ENCODE measurements at places on chromosomes 4 and X. TPM values are rescaled to one million over a fixed set of nuclear protein-coding genes. Genes with fewer than 3 reads are reported as not detected.

RTL3 gene
- not detected for polyA plus RNA-seq

RWDD4 gene
- 17.9 TPM for polyA plus RNA-seq

RRH gene
- 0.05 TPM for polyA plus RNA-seq

CCDC149 gene
- polyA plus RNA-seq, result 4.3 TPM

UCP1 gene
- not detected for polyA plus RNA-seq

ELOVL6 gene
- polyA plus RNA-seq, result 19.5 TPM

IQSEC2 gene
- 0.40 TPM for polyA plus RNA-seq

KLHL13 gene
- polyA plus RNA-seq, result 1.4 TPM

ODAM gene
- not detected for polyA plus RNA-seq

TAB3 gene
- 10.0 TPM for polyA plus RNA-seq

S100G gene
- polyA plus RNA-seq, result not detected

RBMXL3 gene
- not detected for polyA plus RNA-seq

RHOXF2B gene
- polyA plus RNA-seq, result 0.13 TPM

AFM gene
- polyA plus RNA-seq, result 232 TPM

FAM184B gene
- polyA plus RNA-seq, result not detected

GRCh38 chrX:63513825-63514568 lies 162.9 kb upstream of the SPIN4 start:
- DNase-seq, result no peak

GRCh38 chr4:138045036-138045435 lies 197.1 kb downstream of the SLC7A11 start:
- no peak for DNase-seq

- DNase-seq, result no peak
These were observed 198.5 kb downstream of the RELL1 start for GRCh38 chr4:37487668-37488067.

DNA sequence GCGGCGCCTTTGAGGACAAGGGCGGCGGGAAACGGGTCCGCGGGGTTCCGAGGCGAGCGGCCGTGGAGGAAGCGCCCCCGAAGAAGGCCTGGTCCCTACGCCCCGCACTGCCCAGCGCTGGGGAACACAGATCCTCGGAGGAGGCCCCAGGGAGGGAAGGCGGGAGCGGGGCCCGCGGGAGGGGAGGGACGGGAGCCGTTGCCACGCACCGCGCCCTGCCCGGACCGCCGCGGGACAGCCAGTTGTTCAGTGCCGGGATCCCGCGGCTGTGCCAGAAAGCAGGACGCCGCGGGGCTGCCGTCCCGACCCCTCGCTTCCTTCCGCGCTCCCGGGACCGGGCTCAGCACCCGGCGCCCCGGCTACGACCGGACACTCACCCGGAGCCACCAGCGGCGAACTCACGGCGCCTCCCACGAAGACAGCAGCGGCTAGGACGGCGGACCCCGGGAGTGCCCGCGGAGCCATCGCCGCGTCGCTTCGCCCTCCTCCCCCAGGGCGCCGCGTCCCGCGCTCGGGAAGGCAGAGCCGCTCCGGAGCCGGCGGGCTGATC lies 278 bp downstream of the RELL1 start:
- no peak for DNase-seq

DNA sequence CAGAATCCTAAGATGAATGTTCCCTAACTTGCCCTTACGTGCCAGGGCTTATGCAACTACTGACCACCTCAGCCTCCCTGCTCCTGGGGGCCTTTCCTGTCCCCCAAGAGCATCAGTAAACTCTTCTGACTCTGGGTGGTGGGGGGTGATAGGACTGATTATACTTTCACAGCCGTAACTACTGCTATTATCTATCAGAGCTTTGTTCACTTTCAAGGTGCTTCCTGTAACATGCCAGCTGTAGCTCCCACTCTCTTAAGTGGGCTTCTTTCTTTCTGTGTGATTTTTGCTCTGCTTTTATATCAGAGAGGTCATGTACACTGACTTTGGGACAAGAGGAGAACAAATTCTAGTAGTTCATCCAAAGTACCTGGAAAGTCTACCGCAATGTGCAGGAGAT lies 25.3 kb downstream of the SPINK2 start:
- no peak for DNase-seq

DNA sequence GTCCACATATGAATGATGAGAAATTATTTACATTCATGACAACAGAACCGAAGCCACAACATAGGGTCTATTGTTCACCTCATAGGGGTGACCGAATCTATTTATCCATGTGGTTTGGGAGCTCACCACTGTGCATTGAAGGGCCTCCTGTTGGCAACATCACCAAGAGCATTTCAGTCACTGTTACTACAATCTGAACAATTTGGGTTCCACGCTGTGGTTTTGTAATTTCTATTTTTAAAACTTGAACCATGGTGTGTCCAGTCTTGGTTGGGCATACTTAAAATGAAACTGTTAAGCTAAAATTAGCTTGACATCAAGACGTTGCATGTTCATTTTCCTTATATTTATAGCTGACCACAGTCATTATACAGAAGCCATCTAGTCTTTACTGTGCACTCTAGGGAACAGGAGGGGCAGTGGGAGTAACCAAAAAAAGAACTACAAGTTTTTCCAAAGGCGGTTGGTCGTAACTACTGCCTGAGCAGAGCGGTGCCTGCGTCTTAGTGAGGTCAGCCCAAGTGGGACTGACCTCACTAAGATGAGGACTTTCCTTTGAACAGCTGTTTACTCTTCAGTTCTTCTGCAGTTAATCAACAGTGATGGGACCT lies 192.1 kb downstream of the SPRY1 start:
- DNase-seq, result no peak

- no peak for DNase-seq
These were observed 3.9 kb downstream of the FGF2 start for GRCh38 chr4:122830426-122831095.

DNA sequence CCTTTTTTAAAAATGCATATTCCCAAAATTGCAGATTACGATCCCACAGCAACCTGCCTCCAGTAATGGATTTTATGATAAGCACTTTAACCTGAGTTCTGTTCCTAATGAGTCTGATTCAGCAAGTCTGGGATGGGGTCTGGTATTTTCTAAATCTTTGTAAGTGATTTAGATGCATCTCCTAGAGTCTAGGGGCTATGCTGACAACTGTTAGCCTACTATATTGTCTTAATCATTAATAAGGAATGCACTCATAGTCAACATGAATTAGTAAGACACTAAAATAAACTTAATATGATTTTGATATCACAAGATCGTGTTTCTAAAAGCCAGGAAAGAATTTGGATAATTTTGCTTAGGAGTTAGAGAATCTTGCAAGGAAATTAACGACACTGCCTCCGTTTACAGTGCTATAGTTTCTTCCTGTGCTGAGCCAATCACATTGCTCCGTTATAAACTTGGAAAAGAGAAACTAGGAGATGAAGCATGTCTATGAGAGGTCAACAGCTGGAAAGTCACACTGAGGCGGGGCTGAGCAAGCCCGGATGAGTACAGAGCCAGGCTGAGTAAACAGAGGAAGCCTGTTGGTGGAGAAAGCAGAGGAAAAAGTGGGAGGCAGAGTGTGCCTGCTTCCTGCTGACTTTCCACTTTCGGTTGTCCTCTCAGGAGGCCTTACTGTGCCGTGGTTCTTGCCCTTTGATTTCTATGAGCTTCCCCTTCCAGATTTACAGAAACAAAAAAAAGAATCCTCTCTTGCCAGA lies 5.4 kb downstream of the SCARB2 start:
- DNase-seq, result peak; percentile 56

- DNase-seq, result no peak
These were observed 400.6 kb upstream of the MAGEB18 start for GRCh38 chrX:25737540-25737939.

DNA sequence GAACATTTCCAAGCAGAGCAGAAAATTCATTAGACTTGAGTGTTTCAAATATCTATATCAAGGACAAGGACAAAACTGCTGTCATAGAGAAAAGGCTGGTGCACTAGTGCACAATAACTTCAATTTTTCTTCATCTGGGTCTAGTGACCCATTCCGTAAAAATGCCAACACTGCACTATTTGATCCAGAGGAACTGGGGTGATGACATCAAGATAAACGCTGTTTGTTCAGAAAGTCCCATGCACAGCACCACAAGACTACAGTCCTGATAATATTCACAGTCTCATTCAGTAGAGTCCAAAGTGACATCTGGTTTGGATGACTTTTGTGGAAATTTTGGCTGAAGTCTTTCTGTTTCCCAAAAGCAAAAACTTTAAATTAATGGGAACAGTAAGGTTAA lies 303.5 kb upstream of the GALNT7 start:
- no peak for DNase-seq

DNA sequence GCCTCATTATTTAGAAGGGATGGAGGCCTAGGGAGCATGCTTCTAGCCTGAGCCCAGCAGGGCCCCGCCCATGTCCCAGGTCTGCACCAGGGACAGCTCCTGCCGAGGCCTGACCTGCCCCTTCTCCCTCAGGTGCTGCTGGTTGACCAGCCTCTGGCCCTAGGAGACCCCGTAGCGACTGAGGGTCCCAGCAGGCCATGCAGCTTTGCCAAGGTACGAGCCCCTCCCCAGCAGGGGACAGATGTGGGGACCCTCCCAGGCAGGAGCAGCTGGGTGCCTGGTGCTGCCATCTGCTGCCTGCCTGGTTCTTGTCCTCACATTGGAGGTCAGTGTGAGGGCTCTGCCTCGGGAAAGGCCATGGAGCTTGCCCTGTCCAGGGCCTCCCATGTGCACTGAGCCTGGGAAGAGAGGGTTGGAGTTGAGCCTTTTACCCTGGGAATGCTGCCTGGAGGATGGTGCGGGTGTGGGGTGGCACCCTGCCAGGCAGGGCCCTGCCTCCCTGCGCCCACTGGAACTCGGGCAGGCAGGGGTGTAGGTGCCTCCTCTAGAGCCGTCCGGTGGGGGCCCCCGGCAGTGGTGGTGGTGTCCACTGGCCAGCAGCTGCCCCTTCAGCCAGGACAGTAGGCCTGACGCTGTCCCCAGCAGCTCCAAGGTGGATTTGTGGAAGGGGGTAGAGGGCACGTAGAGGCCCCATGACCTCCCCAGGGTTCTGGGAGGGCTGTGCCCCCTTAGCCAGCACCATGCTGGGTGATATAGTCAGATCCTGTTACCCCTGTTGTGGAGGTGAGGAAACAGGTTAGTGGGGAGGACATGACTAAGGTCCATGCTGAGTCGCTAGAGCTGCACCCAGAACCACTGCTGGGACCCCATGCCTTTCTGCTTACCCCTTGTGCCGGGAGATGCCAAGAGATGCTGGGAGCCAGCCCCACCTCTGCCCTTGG lies 2.2 kb upstream of the MSANTD1 start:
- no peak for DNase-seq

DNA sequence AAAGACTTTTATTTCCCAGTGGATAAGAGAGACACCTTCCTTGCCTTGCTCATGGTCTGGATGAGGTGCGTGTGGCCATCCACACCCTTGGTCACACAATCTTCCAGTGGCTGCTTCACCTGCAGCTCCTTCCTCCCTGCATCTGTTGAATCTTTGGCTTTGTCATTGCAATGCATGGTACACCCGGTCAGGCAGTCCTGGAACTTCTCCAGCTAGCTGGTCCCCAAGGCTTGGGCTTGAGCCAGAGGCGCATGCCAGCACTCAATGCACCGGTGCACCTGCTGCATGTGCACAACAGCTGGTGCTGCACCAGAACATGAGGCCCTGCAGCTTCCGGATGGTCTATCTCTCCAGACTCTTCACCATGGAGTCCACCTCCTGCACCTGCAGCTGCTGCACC lies 31.7 kb downstream of the SCML1 start:
- DNase-seq, result no peak

GRCh38 chr4:134544303-134544770 lies 342.7 kb upstream of the PABPC4L start:
- DNase-seq, result no peak

DNA sequence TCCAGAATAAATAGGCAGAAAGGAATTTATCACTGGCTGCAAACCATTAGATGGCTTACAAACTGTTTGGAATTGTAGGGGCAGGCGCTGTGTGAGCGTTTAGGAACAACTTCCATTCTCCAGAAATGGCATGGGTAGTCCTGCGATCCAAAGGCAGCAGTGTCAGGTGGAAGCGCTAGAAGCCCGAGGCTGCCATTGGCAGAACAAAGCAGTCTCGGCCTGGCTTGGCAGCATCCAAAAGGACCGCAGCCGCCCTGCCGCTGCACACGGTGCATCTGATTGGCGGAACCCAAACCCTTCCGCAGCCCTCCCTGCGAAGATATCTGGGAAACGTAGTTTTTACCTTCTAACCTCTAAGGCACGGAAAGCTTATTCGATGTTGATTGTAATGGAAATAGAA lies 23.6 kb upstream of the YTHDC1 start:
- peak; percentile 53 for DNase-seq

DNA sequence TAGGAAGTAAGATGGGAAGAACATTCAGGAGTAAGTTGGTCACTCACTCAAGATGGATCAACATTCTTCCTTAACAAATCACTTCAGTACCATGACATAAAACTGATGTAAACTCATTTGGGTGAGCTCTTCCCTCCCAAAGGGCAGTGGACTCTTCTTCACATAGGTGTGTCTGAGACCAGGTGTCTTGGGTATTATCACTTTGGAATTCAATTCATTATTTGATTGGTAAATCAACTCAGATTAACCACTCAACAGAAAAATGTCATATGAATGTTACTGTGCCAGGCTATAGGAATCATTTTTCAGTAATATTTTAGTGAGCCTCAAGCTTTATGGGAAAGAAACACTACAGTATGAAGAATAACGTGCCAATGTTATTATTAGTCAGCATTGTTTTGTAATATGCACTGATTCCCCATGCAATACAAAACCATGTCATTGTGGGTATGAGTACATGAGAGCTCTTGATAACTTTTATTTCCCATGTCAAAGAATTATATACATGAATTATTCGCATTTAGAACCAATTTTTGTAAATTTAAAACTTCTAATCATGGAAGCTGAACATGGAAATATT lies 58.6 kb upstream of the ETNPPL start:
- no peak for DNase-seq

- no peak for DNase-seq
These were observed 14.7 kb downstream of the YY2 start for GRCh38 chrX:21870494-21870893.

DNA sequence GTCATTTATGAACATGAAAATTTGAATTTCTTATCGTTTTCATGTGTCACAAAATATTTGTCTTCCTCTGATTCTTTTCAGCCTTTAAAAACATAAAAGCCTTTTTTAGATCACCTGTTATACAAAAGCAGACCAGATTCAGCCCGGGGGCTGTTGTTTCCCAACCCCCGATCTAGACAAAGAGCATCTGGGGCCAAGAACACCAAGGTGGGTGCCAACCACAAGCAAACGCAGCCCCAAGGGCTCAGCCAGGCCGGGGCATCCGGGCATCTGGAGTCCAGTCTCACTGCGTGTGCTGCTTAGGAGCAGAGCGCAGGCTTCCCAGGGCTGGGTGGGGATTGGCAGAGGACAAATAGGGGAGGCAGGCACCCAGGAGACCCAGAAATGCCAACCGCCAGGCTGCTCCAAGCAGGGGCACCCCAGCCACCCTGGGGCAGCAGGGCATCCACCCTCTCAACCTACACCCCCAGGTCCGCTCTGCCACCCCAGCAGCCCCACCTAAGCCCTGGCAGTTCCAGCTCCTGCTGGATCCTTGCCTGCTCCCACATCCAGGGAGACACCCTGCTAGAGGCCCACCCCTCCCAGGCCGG lies 78.0 kb downstream of the HMX1 start:
- DNase-seq, result no peak

- DNase-seq, result no peak
These were observed 2.0 kb downstream of the ARSJ start for GRCh38 chr4:113977526-113977855.

Measured in liver (tissue), 10 donors.